ENCODE measurements at places on chromosomes 3 and 15. TPM values are rescaled to one million over a fixed set of nuclear protein-coding genes. Genes with fewer than 3 reads are reported as not detected.

Gene CBLB
- total RNA-seq = 26.1 TPM

GRCh38 chr3:134494495-134494894 lies 8.6 kb downstream of the CEP63 start:
- no peaks in the 10 kb centered on the region for H3K36me3 ChIP-seq
- no peak overlapping the region for H3K27ac ChIP-seq
- H3K4me3 ChIP-seq = no peak overlapping the region
- DNase-seq = no peak
- H3K27me3 ChIP-seq = no peaks in the 10 kb centered on the region
- H3K4me1 ChIP-seq = no peaks in the 10 kb centered on the region

Gene CEP19
- 1.7 TPM for total RNA-seq

Gene BCHE
- 252 TPM for total RNA-seq

Gene MUC4
- total RNA-seq = 0.26 TPM

GRCh38 chr15:35533130-35534110 lies 12.5 kb downstream of the DPH6 start:
- H3K4me3 ChIP-seq = no peak overlapping the region
- H3K4me1 ChIP-seq = no peaks in the 10 kb centered on the region
- H3K36me3 ChIP-seq = no peaks in the 10 kb centered on the region
- no peak for DNase-seq

Gene ZNF860
- total RNA-seq = 0.26 TPM

Gene PPIP5K1
- total RNA-seq = 74.8 TPM

DNA sequence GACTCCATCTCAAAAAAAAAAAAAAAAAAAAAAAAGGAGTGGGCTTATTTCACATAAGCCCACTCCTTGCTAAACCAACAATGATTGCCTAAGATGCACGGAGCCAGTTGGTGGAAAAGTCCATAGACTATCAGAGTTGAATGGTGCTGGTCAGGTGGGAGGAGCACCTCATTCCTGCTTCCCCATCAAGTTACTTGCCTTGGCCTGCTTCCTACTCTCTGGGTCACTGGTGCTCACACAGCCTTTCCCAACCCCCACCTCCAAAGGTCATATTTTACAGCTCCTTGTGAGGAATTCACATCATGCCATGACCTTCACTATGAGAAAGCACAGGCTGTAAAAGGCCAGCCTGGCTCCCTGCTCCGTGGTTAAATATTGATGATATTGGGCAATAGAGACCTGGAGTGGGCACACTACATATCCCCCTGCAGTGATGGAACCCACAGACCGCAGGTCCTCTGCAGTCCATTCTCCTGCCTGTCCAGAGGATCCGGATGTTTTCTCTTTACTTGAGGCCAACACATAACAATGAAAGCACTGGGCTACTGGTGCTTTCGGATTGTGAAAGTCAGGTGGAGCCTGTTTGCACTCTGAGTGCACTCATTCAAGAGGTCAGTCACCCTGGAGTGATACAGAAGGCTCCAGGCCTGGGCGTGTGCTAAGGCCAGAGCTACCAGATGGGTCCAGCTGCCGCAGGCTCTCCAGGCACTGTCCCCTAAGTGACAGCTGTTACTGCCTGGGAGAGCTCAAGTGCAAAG lies at the start of gene SLC51B:
Gene SLC51B (plus strand): TSS at position 664 of the 758 bp plus-strand sequence. CDS start 4,618 bp downstream, outside the sequence.
- H3K4me1 ChIP-seq = peaks cover 10% of the 10 kb centered on the region
- no peak within 1 kb of the TSS for H3K27ac ChIP-seq
- H3K4me3 ChIP-seq = no peak within 1 kb of the TSS
- no peaks in the 10 kb centered on the region for H3K27me3 ChIP-seq
- DNase-seq = no peak
- H3K36me3 ChIP-seq = no peaks in the 10 kb centered on the region

Gene SH2D7
- not detected for total RNA-seq

- no peak overlapping the region for H3K27ac ChIP-seq
- no peaks in the 10 kb centered on the region for H3K4me1 ChIP-seq
- no peak for DNase-seq
Measured at GRCh38 chr15:90763366-90764099, 46.4 kb downstream of the BLM start.

DNA sequence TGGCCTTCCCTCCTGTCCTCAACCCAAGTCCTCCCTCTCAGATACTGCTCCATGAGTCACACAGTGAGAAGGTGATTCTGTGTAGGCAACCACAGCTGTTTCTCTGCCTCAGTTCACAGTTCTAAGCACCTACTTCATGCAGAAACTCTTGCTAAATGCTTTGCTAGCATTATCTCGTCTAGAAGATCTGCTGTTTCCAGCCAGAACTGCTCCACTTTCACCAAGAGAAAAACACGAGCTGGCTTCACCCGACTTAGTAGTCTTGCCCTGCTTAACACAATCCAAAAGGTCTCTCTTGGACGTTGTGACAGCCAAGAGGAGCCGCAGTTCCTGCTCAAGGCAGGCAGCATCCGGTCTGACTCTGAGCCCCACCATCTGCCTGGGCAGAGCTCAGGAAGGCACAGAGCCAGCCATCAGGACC lies 272.1 kb downstream of the UACA start:
- H3K4me3 ChIP-seq = no peak overlapping the region
- no peak for DNase-seq
- peaks cover 6% of the 10 kb centered on the region for H3K4me1 ChIP-seq
- no peak overlapping the region for H3K27ac ChIP-seq
- no peaks in the 10 kb centered on the region for H3K36me3 ChIP-seq
- no peaks in the 10 kb centered on the region for H3K27me3 ChIP-seq

DNA sequence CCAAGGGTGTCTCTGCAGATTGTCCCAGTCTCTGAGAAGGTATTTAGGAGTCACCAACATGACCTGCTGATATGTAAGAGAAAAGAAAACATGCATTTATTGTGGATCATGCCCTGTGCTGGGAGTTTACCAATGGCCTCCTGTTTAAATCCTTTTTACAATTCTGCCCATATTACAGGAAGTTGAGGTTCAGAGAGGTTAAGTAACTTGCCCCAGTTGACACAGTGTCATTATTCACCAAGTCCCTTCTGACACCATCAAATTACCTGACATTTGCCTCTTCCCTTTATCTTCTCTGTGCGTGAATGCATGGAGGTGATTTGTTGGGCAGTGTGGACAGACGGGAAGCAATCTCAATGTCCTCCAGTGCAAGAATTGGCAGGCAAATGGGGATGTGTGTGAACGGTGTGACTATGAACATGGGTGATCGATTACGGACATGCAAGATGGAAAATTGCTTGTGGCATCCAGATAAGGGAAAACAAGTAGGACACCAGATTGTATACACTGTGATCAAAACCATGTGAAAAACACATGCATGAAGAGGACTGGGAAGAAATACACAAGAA lies 27.3 kb downstream of the ZNF710 start:
- no peaks in the 10 kb centered on the region for H3K4me1 ChIP-seq
- H3K27me3 ChIP-seq = no peaks in the 10 kb centered on the region
- no peaks in the 10 kb centered on the region for H3K36me3 ChIP-seq
- no peak overlapping the region for H3K27ac ChIP-seq
- H3K4me3 ChIP-seq = no peak overlapping the region

- no peaks in the 10 kb centered on the region for H3K27me3 ChIP-seq
- H3K4me1 ChIP-seq = no peaks in the 10 kb centered on the region
- H3K4me3 ChIP-seq = no peak overlapping the region
- no peak for DNase-seq
- no peaks in the 10 kb centered on the region for H3K36me3 ChIP-seq
Measured at GRCh38 chr15:51163843-51164242, 69.1 kb upstream of the TNFAIP8L3 start.

Gene RETNLB
- not detected for total RNA-seq
